ENCODE measurements at places on chromosomes 3 and 15.

DNA sequence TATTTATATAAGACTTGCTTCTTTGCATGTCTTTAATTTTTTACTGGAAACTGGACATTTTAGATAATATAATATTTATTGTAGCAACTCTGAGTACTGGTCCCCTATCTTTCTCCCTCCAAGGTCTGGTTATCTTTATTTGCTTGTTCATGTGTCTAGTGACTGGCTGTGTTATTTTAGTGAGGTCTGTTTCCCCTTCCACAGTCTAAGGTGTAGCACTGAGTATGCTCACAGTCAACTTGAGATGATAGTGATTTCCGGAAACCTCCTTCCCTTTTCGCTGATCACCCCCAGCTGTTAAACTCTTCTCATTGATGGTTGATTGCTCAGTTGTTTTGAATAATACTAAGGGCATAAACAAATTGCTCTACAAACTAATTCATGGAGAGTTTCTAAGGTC, 37.0 kb downstream of the PCNP start:
- DNase-seq, result no peak

- DNase-seq, result no peak
Measured at GRCh38 chr15:49895347-49896223, 223.4 kb downstream of the ATP8B4 start.

DNA sequence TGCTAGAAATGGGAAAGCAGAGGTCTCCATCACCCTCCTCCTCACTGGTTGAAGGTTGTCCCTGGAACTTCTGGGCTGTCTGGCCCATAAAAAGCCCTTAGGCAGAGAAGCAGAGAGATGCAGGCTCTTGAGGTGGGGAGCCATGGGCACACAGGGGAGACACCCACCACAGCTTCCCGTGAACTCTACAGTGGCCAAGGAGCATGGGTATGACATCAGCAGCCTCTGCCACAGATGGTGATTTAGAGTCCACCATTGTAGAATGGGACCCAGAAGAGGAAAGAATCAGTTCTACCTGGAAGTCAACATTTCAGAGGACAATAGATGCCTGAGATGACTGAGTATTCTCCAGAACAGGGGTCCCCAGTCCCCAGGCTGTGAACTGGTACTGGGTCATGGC, 105.6 kb upstream of the LRRN1 start:
- DNase-seq, result no peak

DNA sequence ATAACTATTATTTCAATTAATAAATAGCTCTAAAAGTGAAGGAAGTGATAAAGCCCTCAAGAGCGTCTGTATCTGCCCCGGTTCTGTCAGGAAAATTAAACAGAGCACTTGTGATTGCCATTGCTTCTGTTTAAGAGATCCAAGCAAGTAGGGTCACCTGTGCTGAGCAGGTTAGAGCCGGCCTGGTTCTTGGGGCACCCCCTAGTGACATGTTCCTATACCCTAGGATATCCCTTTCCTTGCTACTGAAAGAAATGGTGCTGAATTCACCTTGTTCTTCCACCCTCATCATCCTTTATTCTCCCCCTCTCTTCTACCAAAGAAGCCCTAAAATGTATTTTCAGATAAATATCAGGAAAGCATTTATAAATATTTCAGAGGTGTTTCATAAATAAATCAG, 323.5 kb downstream of the RORA start:
- DNase-seq, result no peak

GRCh38 chr3:43997788-43998369, 243.8 kb upstream of the TOPAZ1 start:
- DNase-seq, result no peak

DNA sequence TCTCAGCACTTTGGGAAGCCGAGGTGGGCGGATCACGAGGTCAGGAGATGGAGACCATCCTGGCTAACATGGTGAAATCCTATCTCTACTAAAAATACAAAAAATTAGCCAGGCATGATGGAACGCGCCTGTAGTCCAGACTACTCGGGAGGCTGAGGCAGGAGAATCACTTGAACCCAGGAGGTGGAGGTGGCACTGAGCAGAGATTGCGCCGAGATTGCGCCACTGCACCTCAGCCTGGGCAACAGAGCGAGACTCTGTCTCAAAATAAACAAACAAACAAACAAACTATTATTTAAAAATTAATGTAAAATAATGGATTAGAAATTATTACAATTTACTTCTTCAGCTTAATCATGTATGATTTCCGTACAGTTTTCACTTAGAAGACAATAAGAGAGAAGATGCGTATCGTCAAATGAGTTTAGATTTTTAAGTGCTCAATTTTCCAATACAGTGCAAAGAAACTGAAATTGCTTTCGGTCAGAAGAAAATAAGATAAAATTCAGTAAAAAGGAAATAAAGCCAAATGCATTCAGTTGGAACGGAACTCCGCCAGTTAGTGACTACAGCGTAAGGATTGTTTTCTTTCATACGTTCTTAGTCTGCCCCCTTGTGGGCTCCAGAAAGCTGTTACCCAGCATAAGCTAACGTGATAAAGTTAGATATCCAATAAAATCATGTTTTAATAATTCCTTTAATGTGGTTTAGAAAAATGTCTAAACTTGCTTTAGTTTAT, 24.8 kb downstream of the AADAC start:
- peak; percentile 25 for DNase-seq

DNA sequence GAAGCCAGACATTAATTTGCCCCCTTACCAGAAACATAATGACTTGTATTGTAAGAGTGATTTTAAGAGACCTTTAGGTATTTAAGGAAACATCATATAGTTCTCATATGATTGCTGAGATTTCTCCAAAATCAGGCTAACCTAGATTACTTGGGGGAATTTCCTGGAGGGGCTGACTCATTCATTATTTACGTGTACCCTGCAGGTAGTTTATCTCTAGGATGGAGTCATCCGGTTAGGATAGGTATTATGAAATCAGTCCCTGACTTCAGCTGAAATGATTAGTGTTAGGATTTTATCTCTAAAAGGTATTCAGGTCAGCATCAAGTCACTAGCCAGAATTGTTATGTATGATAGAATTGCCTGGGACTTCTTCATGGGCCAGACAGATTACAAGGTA, 97.5 kb downstream of the TCF12 start:
- no peak for DNase-seq

GRCh38 chr3:149271669-149272068, 50.0 kb upstream of the CP start:
- no peak for DNase-seq

- DNase-seq, result no peak
Measured at GRCh38 chr3:172341482-172342059, 106.7 kb downstream of the GHSR start.

DNA sequence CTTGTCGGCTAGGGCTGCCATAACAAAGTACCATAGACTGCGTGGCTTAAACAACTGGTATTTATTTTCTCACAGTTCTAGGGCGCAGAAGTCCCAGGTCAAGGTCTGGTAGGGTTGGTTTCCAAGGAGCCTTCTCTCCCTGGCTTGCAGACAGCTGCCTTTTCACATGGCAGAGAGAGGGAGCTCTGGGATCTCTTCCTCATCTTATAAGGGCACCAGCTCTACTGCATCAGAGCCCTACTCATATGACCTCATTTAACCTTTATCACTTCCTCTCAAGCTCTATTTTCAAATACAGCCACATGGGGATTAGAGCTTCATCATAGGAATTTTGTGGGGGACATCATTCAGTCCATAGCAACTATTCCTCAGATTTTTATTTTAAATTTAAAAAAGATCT, 17.6 kb upstream of the PAQR9 start:
- DNase-seq, result no peak

DNA sequence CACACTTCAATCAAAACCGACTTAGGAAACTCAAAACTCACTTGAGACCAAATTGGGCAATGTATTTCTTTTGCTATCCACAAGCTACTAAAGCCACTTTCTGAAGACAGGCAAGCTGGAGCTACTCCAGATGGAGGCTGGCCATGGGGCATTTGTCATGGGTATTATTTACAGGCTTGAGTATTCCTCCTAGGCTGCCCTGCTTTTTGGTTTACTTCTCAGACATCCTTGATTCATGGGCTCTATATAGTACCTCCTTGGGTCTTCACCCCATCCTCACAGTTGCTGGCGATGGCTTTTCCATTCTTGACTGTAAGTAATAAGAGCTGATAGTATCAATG, 18.6 kb upstream of the SYNM start:
- no peak for DNase-seq

GRCh38 chr3:106534206-106534605, 665.4 kb upstream of the CBLB start:
- DNase-seq, result peak; percentile 24

- no peak for DNase-seq
Measured at GRCh38 chr3:186825294-186825821, 17.2 kb upstream of the ADIPOQ start.

DNA sequence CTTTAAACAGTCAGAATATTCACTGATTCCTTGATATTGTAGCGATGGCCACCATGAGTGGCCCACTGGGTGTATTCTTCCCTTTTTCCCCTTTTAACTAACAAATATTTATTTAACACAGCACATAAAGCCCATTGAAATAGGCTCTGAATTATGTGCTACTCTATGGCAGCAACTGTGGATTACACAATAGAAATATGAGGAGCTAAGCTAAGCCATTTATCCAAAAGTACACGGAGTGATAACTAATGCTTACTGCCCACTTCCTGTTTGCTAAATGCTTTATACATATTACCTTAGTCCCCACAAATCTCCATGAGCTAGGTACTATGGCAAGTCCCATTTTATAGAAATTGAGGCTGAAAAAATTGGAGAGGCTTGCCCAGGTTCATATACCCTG, 17.9 kb downstream of the ILDR1 start:
- no peak for DNase-seq

- DNase-seq, result no peak
Measured at GRCh38 chr15:33326908-33327307, 16.1 kb downstream of the RYR3 start.

GRCh38 chr3:46715507-46716175, 2.0 kb downstream of the PRSS50 start:
- DNase-seq, result no peak

DNA sequence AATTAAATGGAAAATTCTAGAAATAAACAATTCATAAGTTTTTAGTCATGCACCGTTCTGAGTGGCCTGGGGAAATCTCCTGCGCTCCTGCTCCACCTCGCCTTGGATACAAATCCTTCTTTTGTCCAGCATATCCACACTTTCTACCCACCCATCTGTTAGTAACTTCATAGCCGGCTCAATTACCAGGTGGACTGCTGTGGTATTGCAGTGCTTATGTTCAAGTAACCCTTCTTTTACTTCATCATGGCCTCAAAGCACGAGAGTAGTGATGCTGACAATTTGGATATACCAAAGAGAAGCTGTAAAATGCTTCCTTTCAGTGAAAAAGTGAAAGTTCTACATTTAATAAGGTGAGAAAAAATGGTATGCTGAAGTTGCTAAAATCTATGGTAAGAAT, 142.3 kb upstream of the CHL1 start:
- no peak for DNase-seq

DNA sequence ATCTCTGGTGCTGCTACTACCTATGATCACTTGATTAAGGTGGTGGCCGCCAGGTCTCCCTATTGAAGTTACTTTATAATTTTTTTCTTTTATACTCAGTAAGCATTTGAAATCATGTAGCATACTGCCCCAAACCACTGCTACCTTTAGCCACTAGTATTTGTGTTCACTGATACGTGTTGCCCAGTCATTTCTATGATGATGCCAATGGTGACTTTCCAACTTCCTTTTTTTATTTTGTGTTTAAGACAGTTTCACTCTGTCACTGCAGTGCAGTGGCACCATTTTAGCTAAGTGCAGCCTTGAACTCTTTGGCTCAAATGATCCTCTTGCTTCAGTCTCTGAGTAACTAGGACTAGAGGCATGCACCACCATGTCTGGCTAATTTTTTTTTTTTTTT, 598.2 kb downstream of the NAALADL2 start:
- no peak for DNase-seq

DNA sequence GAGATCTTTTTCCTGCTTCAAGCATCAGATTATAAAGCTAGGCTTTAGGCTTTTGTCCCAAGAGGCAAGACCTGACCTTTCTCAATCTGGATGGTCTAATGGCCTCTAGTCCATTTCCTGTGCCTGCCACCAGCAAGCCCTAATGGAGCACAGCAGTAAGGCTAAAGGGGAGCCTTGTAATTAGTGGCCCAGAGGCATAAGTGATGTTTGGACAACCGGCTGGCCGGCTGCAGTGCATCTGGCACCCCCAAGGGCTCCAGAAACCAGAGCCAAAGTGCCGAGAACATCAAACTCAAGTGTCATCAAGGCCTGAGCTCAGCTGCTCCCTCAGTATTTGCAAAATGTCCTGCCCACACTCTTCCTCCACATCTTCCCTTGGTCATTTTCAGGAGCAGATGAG, 31.9 kb upstream of the RTP4 start:
- no peak for DNase-seq

DNA sequence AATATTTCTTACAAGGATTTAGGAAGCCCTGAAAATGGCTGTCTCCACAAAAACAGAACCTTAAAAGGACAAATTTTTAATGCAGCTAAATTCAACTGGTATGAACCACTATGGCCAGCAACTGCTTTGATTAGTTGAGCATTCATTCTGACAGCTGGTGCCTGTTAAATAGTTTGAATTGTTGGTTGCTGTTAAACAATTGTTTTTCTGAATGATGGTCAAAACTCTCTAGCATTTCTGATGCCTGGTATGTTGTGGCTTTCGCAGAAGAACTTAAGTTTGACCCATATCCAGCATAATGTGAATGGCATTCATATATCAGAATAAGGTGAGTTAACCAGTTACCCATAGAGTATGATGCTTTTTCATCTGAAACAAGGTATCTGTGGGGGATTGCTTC, 138.4 kb downstream of the MEIS2 start:
- DNase-seq, result no peak

- no peak for DNase-seq
Measured at GRCh38 chr3:186477876-186478275, 66.3 kb downstream of the CRYGS start.

DNA sequence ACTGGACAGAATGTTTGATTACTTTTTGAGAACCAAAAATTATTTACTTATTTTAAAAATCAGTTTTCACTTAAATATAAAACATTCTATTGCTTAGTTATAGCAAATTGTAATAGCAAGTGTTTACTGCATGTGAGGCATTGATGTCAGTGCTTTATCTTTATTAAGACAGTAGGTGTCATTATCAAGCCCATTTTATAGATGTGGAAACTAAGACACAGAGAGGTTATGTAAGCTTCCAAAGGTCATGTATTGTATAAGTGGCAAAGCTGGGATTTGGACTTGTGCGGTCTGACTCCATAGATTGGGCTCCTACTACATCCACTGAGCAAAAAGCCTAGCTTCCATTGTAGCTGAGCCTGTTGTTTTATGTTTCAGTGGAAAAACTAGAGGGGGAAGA, 17.6 kb downstream of the ZNF589 start:
- DNase-seq, result no peak

GRCh38 chr3:88986834-88987233, 120.6 kb upstream of the EPHA3 start:
- no peak for DNase-seq

GRCh38 chr3:171789759-171790505, 20.4 kb downstream of the PLD1 start:
- no peak for DNase-seq

DNA sequence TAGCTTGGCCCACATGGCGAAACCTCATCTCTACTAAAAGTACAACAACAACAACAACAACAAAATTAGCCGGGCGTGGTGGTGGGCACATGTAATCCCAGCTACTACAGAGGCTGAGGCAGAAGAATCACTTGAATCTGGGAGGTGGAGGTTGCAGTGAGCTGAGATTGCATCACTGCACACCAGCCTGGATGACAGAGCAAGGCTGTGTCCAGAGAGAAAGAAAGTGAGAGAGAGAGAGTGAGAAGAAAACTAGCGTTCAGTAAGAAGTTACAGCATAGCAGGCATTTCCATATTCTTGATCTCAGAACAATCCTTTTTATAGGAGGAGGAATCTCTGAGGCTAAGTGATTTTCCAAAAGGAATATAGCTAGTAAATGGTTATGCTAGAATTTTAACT, 1076.1 kb downstream of the AGBL1 start:
- no peak for DNase-seq
